GOT3 (cell line): ENCODE measurements at places on chromosomes 5 and 9.

DNA sequence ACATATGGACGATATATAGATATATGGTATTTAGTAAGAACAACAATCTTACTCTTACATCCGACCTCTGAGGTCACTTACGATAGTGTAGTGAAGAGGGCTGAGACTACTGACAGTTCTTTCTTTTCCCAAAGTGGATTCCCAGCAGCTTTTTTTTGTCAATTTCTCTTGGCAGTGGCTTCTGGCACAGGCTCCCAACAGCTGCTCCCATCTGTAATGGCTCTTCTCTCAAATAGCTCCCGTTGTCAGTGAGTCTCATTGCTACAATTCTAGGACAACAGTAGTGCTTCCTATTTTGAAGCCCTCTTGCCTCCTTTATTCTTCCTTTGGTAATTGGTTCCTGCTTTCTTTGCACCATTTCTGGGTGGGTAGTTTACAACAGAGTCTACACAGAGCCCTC, 68.4 kb downstream of the SLC25A46 start:
- DNase-seq, result no peak

DNA sequence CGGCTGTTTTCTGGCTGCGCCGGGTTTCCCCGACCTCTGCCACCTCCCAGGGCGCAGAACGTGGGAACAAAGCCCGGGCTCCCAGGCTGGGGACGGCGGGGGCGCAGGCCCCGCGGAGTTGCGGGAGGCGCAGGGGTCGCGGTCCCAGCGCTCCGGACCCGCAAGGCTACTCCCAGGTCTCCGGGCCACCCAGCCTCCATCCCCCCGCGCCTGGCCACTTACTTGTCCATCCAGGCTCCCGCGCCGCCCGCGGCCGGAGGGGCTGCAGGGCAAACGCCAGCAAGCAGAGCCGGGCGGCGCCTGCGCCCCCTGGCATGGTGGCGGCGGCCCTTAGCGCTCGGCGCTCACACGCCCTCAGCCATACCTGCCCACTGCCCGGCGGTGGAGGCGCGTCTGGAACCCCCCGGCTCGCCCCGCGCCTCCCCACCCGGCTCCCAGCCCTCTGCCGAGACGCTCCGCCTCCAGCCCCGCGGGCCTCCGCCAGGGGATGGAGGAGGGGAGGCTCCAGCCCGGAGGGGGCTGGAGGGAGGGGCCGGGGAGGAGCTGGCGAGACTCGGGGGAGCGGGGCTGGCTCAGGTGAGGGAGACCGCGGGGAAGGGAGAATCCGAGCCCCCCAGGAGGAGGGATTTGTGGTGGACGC, at the start of gene ADAM19:
Gene ADAM19, minus strand, starts transcription at position 395 of the 640 bp plus-strand sequence. Its CDS starts 79 bp downstream, at position 316.
- DNase-seq, result peak; percentile 43

- DNase-seq, result no peak
Measured at GRCh38 chr5:162931501-162931900, 505.9 kb upstream of the CCNG1 start.

GRCh38 chr5:88888848-88889188, 5.8 kb upstream of the MEF2C start:
- DNase-seq, result no peak

GRCh38 chr9:97529363-97530076, 28.1 kb downstream of the TMOD1 start:
- DNase-seq, result no peak

DNA sequence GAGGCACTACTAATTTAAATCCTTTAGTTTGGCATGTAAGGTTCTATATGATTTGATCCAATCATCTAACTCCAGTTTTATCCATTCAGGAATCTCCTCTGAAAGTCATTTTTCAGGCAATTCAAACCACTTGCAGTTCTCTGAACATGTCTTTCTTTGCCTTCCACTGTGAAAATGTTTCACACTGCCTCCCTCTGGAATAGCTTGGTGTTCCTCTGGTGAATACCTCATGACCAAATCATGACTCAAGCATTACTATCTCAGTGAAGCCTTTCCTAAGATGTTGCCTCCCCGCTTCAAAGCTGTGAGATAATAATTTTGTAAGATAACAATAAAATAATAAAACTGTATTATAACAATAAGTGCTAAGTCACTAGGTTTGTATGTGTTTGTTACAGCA, 981.1 kb downstream of the DTWD2 start:
- DNase-seq, result no peak

- no peak for DNase-seq
Measured at GRCh38 chr5:109907731-109908130, 218.0 kb downstream of the MAN2A1 start.

- no peak for DNase-seq
Measured at GRCh38 chr9:73269430-73270101, 117.9 kb downstream of the ANXA1 start.

DNA sequence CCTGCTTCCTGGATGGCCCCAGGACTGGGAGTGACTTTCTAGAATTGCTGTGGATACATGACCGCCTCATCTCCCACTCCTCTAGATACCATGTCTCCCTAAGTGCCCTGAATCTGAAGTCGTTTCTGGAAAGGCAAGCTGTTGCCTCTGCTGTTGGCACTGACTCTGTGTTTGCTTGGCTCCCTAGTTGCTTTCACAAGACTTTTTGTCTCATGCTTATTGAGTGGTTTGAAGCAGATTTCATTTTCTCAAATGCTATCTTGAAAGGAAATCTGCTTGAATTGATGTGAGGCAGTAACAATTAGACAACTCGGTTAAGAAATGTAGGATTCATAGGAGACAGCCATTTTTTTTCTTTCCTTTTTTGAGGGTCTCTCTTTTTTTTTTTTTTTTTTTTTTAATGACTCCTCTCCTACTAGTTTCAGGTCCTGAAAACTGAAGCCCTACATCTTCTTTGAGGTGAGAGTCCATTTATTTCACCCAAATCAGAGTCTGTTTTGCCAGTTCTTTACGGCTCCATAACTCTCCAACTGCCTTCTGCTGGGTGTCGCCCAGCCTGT, 65.9 kb downstream of the PRDM6 start:
- DNase-seq, result no peak

- no peak for DNase-seq
Measured at GRCh38 chr5:60473654-60474053, 226.3 kb downstream of the DEPDC1B start.

GRCh38 chr9:37988602-37989001, 80.4 kb downstream of the SHB start:
- no peak for DNase-seq

DNA sequence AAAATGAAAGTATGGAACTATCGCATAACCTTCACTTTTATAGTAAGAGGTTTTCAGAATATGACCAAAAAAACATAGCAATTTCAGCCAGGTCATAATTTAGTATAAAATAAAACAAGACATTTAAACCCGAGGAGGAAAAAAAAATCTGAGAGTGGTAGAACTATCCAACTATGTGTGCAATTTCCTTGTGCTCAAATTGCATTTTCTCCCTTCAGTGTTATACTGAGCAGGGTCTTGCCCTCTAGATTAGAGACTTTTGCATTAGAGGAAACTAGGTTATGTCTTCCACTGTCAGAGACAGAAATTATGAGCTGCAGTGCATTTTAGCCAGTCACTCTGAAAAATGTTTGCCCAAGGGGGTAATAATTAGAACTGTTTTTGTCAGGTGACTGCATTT, 330.6 kb downstream of the NR2F1-AS1 start:
- DNase-seq, result no peak
